ENCODE measurements at places on chromosomes 6 and 20. TPM values are rescaled to one million over a fixed set of nuclear protein-coding genes. Genes with fewer than 3 reads are reported as not detected.

GPX5 gene
- total RNA-seq, result not detected

PDRG1 gene
- total RNA-seq, result 29.6 TPM

SLC22A23 gene
- total RNA-seq, result 8.9 TPM

RRAGD gene
- total RNA-seq, result 4.8 TPM

GPLD1 gene
- 1.1 TPM for total RNA-seq

FILIP1 gene
- 0.25 TPM for total RNA-seq

BMP7 gene
- 1.1 TPM for total RNA-seq

IRAK1BP1 gene
- 0.65 TPM for total RNA-seq

CTAGE9 gene
- not detected for total RNA-seq

CEP250 gene
- 26.8 TPM for total RNA-seq

C20orf144 gene
- total RNA-seq, result 0.08 TPM

SEMG1 gene
- not detected for total RNA-seq

EPHA7 gene
- total RNA-seq, result 0.15 TPM

LY86 gene
- not detected for total RNA-seq

OXT gene
- total RNA-seq, result not detected

BPIFB4 gene
- not detected for total RNA-seq

TTLL9 gene
- 0.10 TPM for total RNA-seq

DEFB129 gene
- not detected for total RNA-seq

SLC23A2 gene
- total RNA-seq, result 16.8 TPM

ALDH8A1 gene
- total RNA-seq, result 0.10 TPM
